ENCODE measurements at places on chromosomes 12 and 14. TPM values are rescaled to one million over a fixed set of nuclear protein-coding genes. Genes with fewer than 3 reads are reported as not detected.

DNA sequence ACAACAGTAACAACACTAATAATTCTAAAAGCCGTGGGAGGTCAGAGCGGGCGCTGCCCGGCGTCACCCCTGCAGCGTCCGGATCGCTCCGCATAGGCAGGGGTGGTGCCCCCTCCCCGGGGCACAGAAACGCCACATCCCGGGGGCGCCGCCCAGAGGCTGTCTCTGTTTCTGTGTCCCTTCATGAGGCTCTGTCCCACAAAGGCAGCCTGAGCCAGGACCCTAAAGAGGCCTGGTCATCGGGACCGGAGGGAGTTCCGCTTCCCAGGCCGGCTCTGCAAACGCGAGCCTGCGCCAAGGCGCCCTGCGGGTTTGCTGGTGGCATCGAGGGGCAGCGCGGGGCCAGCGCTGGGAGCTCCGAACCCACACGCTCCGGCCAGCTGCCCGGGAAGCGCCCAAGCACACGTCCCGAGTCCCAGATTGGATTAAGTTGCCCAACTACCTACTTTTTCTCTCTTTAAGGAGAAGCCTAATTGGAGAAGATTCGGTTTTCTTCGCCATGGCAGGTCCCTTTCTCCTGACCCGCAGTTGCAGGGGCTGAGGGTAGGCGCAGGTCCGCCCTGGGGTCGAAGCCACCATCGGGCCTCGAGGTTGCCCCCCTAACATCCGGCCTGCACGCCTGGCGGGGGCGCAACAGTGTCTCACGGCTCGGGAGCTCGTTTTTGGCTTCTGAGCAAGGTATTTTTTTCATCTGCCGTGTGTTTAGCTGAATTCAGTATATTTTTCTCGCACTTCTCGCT, 421.7 kb downstream of the VRK1 start:
- peak; percentile 16 for DNase-seq

GRCh38 chr14:106831322-106831720, 1304.9 kb downstream of the TMEM121 start:
- DNase-seq: no peak

GRCh38 chr12:127070515-127071157, 1196.3 kb upstream of the TMEM132C start:
- no peak for DNase-seq

DNA sequence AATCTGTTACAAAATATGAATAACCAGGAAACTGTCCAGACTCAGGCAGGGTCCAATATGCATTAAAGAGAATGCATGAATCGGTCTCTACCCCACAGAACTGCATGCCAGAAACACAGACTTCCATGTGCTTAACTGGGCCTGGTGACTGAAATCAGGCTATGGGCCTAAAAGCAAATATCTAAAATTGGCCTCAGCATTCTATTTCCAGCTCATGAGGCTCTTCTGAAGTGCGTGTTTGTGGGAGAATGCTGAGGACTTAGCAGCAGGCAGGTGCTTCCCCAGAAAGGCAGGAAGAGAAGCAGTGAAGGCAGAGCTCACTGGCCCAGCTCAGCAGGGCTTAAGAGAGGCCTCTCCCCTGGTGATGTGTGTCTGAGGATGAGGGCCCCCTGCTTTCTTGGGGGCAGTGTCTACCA, 48.5 kb downstream of the ADGRD1 start:
- DNase-seq: no peak

DNA sequence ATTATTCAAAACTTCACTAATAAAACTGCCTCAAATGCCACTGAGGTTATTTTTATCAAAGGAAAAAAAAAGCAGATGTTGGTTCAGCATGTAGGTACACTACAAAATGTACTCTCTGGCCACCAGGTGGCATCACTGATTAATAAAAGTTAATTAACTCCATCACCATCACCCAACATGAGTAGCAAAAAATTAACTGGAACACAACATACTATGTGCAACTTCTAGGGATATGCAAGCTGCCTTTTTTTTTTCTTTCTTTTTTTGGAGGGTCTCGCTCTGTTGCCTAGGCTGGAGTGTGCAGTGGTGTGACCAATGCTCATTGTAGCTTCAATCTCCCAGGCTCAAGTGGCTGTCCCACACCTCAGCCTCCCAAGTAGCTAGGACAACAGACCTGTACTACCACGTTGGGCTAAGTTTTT, 43.8 kb upstream of the NR2C1 start:
- DNase-seq: peak; percentile 83

Gene SSTR1
- total RNA-seq: 6.0 TPM
